Ovary (tissue), 10 donors: ENCODE measurements at places on chromosomes 13 and 19. TPM values are rescaled to one million over a fixed set of nuclear protein-coding genes. Genes with fewer than 3 reads are reported as not detected.

The ELL gene
- total RNA-seq: 9.8 TPM

The CCL25 gene
- total RNA-seq: not detected

GRCh38 chr13:32923725-32924124 is 92.5 kb upstream of the KL start:
- no peak for DNase-seq

DNA sequence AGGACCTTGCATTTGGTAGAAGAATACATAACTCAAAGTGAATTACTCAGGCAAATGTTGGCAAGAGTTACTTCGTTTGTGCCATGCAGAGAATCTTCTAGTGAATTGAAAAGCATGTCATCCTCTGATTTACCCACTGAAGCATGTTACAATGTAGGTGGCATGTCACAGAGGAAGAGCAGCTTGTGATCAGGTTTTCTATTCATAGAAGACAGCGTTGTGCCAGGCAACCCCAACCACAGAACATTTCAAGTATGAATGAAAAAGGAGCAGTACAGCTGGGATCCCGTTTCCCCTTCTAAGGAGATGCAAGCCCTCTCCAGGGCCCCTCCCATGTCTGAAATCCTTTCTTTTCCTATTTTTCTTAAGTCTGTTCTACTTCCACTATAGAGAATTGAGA is 6.0 kb upstream of the KATNAL1 start:
- no peak for DNase-seq

DNA sequence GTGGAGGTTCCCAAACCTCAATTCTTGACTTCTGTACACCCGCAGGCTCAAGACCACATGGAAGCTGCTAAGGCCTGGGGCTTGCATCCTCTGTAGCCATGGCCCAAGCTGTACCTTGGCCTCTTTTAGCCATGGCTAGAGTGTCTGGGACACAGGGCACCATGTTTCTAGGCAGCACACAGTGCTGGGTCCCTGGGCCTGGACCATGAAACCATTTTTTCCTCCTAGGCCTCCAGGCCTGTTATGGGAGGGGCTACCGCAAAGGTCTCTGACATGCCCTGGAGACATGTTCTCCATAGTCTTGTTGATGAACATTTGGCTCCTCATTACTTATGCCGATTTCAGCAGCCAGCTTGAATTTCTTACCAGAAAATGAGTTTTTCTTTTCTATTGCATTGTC is 701.4 kb downstream of the FGF9 start:
- no peak for DNase-seq

DNA sequence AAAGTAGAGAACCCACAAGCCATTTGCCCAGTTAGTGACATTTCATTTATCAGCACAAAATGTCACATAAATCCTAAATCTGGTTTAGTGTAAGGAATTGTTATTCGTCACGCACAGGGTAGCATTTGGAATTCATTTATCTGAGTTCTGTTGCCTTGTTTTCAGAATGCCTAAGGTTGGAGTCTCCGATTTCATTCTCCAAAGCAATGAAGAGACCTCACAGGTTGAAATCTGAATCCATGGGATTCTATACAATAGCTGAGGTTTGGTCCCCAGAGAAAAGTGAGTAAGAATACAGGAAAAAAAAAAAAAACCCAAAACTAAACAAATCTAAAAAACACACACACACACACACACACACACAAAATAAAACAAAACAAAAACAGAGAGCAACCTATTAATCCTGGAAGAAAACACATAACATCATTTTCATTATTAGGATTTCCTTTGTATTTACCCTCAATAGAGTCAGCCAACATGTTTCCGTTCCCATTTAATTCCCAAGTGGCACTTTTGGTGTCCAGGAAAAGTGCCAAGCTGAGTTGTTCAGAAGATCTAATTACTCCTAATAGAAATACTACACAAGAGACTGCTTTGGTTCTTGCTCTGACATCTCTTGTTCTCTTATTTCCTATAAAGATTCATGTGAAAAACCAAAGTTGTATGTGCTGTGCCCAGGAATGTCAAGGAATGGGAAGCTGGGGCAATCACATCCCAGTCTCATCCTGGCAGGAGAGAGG is 36.2 kb upstream of the LRCH1 start:
- DNase-seq: no peak
